Naive thymus-derived CD4-positive, alpha-beta T cell (primary cell): ENCODE measurements at places on chromosomes 13 and 19.
A peak's percentile ranks its signal among the peaks of the same experiment; 100 is the strongest.

DNA sequence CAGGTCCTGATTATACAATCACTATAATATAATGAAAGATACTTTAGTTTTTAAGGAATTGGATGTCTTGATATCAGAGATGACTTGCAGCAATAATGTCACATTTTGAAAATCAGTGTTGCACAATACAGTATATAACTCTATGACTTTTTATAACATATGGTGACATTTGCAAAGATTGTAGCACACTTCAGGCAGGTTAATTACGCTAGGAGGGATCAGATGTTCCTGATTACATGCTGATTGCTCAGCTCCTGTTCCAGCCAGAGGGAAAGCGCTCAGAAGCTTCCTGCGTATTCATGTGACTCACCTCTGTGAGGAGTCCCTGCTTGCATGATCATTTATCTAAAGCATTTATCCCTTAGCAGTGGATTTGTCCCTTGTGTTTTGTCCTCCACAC, 265.6 kb downstream of the GPC5 start:
- DNase-seq: no peak

DNA sequence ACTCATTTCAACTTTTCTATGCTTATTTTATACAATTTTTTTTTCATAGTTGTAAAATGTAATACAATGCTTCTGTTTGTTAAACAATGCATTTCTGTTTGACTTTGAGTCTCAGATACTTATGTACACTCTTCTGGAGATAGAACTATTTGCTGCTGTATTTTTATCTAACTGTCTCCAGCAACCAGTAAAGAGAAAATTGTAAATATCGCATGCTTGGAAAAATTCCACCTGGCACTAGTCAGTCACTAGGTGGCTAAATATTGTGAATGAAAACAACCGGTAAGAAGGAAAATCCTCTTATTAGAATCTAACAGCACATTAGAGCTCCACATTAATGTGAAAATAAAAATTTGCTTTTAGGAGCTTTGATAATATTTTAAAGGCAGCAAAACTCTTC, 876.5 kb downstream of the PCDH9 start:
- no peak for DNase-seq

DNA sequence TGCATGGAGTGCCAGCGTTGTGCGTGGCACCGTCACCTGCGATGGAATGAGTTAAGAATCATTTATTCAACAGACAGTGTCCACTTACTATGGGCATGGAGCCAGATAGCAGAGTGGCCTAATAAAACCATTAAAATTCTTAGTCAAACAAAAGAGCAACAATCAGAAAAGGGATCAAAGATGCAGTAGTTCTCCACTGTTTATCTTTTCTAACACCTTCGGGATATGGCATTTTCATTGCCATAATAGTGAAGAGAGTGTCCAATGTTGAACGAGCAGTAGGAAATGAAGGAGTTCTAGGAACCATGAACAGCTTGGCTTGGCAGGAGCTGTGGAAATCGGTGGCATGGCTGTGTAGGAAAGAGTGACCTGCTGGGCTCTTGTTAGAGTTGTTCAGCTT, 2.0 kb downstream of the TNFSF11 start:
- no peak for DNase-seq

- DNase-seq: no peak
These were observed 1169.0 kb downstream of the DIAPH3 start for GRCh38 chr13:58994777-58995176.

DNA sequence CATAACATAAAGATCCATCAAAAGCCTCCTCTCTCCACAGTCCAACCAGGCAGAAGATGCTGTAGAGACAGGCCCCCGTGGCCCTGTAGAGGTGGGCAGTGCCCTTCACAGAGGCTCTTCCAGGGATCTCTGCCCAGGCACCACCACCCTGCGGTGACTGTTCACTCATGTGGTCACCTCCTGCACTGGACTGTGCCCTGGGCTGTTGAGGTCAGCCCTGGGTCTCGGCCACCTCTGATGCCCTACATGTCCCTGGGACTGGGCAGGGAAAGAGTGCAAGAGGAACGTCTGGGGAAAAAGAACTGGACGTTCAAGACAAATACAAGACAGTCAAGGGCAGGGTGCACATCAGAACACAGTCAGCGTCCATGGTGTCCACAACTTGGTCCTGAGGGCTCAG, 22.3 kb downstream of the PEPD start:
- no peak for DNase-seq

DNA sequence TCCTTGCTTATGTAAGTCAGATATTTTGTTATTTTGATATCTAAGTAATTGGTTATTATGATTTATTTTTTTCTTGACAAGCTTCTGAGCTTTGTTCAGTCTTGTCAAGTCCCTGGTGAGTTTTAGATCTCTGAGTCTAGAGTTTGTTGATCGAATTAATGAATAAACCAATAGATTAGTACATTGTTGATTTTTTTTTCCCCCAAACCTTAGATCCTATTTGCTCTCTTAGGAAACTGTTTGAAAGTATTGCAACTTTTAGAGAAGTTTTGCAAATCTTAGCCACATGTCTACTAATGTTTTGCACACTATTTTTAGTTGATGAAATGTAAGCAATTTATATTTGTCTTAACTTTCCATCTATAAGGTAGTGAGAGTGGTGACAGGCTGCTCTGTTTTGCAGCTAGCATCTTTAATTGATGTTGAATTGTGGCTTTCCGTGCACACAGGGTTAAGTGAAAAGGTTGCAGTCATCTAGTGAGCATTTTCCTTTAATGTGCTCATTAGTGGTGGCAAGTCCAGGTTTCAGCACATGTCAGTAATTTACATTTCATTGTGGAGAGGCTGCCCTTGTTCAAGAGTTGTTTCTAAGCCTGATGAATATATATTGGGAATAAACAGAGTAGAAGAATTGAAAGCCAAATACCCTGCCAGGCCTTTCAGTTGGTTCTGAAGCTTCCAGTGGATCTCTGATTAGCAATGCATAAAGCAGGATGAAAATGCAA, 86.3 kb downstream of the PCCA start:
- no peak for DNase-seq

GRCh38 chr13:53254500-53254899, 225.9 kb downstream of the OLFM4 start:
- DNase-seq: no peak

DNA sequence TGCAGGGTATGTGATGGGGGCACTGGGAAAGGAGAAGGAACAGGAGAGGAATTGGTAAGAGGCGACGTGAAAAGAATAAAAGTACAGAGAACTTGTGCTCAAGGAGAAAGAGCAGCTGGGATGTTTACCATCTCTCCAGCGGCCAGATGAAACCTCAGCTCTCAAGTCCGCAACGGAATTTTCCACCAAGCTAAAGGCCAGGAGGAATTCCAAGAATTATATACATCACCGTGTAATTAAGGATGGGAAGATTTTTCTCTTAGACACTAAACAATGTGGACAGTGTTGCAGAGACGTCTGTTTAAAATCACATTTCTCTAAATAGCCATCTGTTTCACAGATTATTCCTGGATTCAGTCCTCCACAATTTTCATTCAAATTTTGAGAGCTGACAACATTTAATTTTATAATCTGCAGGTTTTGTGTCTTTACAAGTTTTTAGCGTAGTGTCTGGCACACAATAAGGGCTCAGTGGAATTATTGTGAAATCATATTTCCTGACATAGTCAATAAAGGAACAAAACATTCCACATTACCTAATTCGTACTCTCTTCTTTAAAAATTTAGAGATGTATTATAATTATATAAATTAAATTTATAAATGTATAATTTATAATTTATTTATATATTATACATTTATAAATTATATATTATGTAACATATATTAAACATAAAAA, 23.0 kb upstream of the USP29 start:
- DNase-seq: no peak

DNA sequence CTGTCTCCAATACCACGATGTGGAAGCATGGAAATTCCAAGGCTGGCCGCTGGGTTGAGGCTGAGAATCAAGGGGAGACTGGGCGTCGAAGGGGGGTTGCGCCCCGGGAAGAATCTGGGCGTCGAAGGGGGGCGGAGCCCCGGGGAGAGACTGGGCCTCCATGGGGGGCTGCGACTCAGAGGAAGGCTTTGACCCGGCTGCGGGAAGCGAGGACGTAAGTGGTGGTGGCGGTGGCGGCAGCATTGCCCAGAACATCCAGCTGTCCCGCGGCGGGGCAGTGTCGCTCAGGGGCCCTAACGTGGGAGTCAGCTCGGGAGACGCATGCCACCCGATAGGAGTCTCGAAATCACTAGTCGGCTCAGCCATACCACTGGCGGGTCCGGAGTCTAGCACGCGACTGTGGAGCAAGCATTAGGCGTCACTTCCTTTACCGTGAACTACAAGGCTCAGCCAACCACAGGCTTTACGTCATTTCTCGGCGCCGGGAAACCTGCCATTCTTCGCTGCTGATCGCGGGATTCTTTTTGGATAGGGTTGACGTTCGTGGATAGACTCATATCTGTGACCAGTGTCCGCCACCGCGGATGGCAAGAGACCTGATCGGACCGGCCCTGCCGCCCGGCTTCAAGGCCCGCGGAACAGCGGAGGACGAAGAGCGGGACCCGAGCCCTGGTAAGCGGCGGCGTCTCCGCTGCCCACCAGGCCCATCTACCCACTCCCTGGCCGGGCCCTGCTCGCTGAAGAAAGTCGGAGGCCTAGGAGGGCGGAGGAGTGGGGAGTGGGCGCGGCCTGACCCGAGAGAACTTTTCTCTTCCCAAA, at the start of the genes GPALPP1 and NUFIP1:
Gene GPALPP1, plus strand, starts transcription at position 468 of the 819 bp plus-strand sequence. Its CDS starts 117 bp downstream, at position 585.
Gene NUFIP1, minus strand, starts transcription at position 401 of the 819 bp plus-strand sequence. Its CDS starts 35 bp downstream, at position 366.
- peak; percentile 79 for DNase-seq

DNA sequence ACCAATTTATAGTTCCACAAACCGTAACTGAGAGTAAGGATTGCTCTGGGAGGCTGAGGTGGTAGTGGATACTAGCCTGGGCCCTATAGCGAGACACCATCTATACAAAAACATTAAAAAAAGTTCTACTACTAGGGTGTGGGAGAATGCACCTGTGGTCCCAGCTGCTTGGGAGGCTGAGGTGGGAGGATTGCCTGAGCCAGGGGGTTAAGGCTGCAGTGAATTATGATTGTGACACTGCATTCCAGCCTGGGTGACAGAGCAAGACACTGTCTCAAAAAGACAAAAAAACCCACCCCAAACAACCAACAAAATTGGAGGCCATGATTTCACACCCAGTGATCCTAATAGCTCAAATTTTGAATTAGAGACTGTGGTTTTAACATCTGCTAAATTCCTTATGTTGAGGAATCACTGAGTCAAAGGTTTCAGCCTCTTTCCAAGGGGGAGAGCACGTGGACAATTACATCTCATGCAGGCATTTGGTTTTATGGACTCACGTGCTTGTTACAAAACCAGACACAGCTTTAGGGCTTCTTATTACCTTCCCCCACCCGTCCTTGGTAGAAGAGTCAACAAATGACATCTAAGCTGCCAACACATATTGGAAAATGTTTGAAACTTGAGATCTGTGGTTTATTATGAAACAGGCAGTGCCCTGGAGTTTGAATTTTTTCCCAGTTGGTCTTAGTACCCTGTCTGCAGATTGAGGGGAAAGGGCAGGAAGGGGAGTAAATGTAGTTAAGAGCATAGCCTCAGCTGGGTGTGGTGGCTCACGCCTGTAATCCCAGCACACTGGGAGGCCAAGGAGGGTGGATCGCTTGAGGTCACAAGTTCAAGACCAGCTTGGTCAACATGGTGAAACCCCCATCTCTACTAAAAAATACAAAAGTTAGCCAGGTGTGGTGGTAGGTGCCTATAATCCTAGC, 18.5 kb downstream of the CYP2A6 start:
- DNase-seq: no peak

- DNase-seq: no peak
These were observed 111.9 kb upstream of the FBXL3 start for GRCh38 chr13:77138813-77139212.

- no peak for DNase-seq
These were observed 4.3 kb downstream of the ZGLP1 start for GRCh38 chr19:10305139-10305806.

DNA sequence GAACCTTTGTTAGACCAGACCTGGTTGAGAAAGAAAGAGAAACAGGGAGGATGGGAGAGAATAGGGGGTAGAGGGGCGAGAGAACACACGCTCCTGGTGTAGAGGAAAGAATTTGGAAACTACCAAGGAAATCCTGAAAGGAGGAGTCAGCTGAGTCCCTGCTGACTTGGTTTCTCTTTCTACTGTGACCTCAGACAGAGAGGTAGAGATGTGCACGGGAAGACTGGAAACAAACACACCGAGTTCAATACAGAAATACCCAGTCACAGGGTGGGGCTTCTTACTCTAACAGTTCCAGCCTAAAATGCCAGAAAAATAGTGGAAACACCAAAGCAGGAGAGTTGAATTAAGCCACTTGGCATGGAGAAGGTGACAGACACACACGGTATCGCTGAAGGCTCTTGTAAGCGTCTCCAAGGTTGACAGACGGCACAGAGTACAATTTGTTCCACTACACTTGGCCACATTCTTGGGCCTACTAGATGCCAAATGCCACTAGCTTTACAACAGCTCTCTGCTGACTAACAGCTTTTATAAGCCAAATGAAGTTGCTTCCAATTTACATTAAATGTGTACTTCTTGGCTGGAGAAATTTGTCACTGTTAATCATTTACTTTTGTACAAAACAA, 28.1 kb downstream of the LATS2 start:
- no peak for DNase-seq

DNA sequence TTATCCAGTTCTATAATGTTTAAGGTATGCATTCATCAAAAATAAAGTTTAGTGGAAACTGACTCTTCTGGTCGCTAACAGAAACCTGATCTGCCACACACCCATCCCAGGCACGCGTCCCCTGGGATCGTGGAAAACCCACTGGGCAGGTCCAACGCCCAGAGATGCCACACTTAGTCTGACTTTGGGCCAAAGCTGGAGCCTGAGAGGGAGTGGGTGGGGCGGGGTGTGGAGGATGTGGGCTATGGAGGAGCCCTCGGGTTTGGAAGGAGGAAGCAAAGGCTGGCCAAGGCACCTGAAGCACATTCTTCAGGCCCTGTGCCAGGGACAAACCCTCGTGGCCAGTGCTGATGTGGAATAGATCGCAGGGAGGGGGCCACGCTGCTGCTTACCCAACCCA, 2.5 kb downstream of the IGFL1 start:
- DNase-seq: no peak

DNA sequence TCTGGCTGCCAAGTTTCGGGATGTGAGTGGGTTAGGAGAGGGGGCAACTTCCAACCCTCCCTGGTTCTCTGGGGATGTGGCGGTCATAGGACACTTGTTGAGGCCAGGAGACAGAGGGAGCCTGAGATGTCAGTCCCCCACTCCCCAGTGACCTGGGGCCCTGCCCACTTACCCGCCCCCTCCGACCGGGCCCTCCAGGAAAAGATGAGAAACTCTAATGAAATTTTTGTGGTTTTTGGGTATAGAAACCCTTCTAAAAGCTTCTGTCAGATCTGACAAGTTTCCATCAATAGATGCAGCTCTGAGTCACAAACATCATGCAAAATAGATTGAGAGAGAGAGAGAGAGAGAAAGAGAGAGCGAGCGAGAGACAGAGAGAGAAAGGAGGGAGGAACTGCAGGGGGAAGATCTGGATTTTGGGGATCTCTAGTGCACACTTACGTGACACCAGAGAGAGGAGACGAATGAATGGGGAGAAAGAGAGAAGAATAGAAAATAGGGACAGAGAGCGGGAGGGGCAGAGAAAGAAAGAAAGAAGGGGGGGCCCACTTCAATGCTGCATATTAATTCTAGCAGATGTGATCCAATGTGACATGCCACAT, 94.0 kb downstream of the PTPRS start:
- DNase-seq: no peak
